ENCODE measurements at places on chromosomes 7 and 10.

GRCh38 chr7:137839903-137840779, 6.6 kb downstream of the DGKI start:
- DNase-seq = peak; percentile 9

GRCh38 chr10:127046975-127047877, 142.0 kb downstream of the DOCK1 start:
- no peak for DNase-seq

DNA sequence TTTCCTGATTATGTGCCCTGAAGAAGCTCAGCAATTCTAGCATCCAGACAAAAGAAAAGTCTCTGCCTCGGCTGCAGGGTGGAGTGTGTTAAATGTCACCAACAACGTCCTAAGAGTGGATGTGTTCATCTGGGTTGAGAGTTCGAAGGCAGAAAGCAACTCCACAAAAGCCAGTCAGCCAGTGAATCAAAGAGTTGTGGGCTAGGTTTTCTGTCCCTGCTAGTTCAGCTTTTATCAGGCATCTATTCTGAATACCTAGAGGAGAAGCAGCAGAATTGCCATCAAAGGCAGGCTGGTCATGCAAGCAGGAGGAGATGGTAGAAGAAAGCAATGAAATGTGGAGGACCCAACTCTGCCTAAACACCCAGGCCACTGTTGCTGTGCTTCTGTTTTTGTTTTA, 205.2 kb downstream of the KLF6 start:
- no peak for DNase-seq

GRCh38 chr7:87361320-87361719, 15.9 kb downstream of the CROT start:
- no peak for DNase-seq

GRCh38 chr7:127782075-127782474, 130.1 kb downstream of the SND1 start:
- DNase-seq = no peak

DNA sequence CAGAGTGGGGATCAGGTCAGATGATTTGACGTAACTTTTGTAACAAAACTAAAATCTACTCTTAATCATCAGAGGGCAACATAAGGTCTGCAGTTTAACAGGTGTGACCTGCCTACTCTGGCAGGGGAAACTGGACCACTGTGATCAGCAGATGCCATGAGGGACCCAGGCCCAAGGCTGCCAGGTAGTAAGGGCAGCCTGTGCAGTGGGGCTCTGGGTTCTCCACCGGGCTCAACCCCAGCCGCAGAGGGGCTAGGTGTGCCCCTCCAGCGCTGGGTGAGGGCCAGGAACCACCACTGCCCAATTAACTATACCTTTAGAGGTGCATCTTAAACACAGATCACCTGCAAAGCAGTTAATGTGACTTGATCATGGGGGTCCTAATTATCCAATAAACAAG, 17.6 kb downstream of the AKR1B1 start:
- DNase-seq = no peak

DNA sequence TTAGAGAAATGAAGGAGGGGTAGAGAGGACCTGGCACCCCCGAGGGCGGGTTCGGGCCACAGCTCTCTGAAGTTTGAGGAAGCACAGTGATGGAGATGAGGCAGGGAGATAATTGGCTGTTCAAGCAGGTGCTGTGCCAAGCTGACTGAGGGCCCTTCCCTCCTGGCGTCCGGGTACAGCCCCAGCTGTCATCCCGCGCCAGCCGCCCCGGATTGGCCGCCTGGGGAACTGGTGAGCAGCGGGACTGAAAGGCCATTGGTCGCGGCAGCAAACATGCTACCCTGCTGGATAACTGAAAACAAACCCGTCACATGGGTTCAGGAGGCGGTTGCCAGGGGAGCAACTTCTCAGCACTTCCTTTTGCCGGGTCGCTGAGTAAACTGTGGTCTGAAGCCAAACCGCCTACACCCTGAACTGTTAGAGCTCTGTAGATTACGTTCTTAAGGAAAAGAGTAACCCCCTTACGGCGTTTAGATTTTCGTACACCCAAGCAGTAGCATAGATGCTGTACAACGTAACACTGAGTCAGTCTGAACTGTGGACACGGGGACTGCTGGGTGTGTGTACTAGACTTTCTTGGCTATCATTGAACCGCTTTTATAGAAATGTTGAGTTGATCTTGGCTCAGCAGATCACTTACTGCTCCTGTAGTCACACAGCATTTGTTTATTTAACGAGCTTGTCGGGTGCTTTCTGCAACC, 1.3 kb downstream of the INSIG1 start:
- peak; percentile 98 for DNase-seq

GRCh38 chr10:63544418-63544817, 23.2 kb downstream of the REEP3 start:
- no peak for DNase-seq

Data from DMS53 (cell line).